ENCODE measurements at places on chromosomes 3 and 15.

GRCh38 chr3:1551741-1552140 lies 458.9 kb downstream of the CNTN6 start:
- no peak for DNase-seq

GRCh38 chr3:112615989-112616731 lies 24.8 kb downstream of the CCDC80 start:
- no peak for DNase-seq

DNA sequence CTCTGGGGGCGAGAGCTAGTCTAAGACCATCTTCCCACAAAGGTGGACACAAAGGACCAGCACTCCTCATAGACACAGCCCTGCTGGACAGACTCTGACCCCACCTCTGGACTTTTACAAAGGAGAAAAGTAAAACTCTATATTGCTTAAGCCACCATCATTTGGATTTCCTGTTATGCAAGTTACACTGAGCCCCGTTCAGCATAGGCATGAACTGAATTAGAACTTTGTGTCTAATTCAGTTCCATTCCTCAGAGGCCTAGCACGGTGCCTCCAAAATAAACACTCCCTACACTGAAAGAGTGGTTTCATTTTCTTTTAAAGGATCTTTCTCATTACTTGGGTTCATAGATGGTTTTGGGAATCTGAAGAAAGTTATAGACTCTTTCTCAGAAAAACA lies 79.2 kb upstream of the OCA2 start:
- DNase-seq: no peak

GRCh38 chr3:86838927-86839326 lies 152.0 kb downstream of the VGLL3 start:
- no peak for DNase-seq
